ENCODE measurements at places on chromosomes 4 and X.

- H3K27me3 ChIP-seq = peaks cover 13% of the 10 kb centered on the region
- H3K27ac ChIP-seq = no peak overlapping the region
Observed at GRCh38 chr4:118905566-118905965, 16.9 kb downstream of the SYNPO2 start.

DNA sequence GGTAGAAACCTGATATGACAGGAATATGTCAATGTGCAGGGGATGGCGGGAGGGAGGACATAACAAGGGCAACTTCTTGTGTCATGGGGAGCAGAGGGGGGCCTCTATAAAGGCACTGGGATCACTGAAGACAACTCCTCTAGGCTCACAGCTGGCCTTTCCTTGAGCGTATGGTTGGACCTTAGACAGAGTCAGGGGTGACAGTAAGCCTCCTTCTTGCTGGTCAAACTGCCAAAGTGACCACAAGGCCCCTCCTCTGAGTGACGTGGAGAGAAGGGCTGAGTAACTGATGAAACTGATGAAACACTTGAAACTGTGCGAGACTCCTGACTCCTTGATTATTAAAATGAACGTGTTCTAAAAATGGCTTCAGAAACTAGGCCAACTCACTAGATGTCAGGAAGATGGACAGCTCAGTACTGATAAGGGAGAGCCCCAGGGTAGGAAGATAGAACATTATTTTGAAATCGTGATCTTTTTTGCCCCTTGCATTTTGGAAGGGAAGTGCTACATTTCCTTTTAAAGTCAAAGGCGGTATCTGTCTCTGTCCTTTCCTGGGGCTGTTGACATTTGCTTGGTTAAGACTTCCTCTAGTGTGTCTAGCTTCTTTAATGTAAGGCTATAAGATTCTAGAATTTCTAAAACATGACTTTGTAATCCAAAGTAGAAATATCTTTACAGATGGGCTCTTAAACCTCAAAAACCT, 1.6 kb downstream of the RAB33A start:
- no peaks in the 10 kb centered on the region for H3K27me3 ChIP-seq
- peak overlapping the region; percentile 88 for H3K4me3 ChIP-seq
- no peak for DNase-seq
- H3K27ac ChIP-seq = peak overlapping the region; percentile 91

DNA sequence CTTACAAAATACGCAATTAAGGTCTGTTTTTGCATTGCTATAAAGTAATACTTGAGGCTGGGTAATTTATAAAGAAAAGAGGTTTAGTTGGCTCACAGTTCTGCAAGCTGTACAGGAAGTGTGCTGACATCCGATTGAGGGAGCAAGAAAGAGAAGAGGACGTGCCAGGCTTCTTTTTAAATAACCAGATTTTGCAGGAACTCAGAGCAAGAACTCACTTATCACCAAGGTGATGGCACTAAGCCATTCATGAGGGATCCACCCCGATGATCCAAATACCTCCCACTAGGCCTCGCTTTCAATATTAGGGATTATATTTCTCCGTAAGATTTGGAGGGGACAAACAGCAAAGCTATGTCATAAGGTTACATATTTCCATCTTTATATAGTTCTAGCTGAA, 456.7 kb downstream of the GLUD2 start:
- H3K27me3 ChIP-seq = no peaks in the 10 kb centered on the region
- no peak overlapping the region for H3K4me3 ChIP-seq
- DNase-seq = no peak
- no peaks in the 10 kb centered on the region for H3K36me3 ChIP-seq

DNA sequence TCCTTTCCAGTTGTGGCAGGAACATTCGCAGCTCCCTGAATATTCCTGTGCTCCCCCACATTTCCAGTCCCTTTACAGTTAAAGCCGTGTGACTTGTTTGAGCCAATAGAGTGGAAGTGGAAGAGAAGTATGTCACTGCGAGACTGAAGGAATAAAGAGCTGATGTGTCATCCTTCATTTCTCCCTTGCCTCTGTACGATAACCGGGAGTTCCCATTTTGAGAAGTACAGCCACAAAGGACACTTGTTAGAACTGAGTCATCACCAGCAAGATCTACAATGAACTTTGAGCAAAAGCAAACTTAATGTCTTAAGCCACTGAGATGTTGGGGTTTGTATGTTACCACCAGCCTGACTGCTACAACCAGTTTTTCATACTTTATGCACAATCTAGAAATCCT, 92.3 kb downstream of the SPRY1 start:
- no peak for DNase-seq
- no peak overlapping the region for H3K4me3 ChIP-seq
- H3K27me3 ChIP-seq = peaks cover under 1% of the 10 kb centered on the region
- no peaks in the 10 kb centered on the region for H3K36me3 ChIP-seq
- no peak overlapping the region for H3K27ac ChIP-seq

DNA sequence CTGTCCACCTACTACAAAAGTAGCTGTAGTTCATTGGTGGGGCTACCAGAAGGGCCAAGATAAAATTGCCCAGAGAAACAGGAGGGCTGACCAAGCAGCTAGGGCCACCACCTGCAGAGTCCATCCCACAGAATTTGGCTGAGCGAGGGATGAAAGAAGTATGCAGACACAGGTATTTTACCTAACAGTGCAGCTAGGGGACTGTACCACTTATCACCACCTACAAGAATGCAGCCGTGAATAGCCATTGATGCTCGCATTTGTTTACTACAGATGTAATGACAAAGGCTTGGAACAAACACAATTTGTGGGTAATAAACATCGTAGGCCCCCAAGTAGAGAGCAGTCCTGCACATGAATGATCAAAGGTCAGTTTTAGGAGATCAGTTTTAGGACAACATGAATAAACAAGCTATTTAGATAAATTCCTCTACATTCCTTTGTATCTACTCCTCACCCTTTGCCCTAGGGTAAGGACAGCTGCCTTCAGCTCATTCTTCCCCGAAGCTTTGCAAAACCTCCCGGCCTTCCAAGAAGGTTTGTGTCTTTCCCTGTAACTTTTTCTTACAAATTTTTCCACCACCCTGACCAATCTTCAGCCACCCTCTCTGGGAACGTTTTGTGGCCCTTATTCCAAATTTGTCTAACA, 49.5 kb downstream of the ZNF718 start:
- H3K27ac ChIP-seq = no peak overlapping the region
- no peak for DNase-seq
- no peaks in the 10 kb centered on the region for H3K4me1 ChIP-seq
- peaks cover 68% of the 10 kb centered on the region for H3K36me3 ChIP-seq
- no peaks in the 10 kb centered on the region for H3K27me3 ChIP-seq

- DNase-seq = no peak
- H3K27me3 ChIP-seq = no peaks in the 10 kb centered on the region
- H3K36me3 ChIP-seq = no peaks in the 10 kb centered on the region
- no peak overlapping the region for H3K4me3 ChIP-seq
- H3K27ac ChIP-seq = no peak overlapping the region
- no peaks in the 10 kb centered on the region for H3K4me1 ChIP-seq
Observed at GRCh38 chrX:41314881-41315280, 19.1 kb upstream of the DDX3X start.

DNA sequence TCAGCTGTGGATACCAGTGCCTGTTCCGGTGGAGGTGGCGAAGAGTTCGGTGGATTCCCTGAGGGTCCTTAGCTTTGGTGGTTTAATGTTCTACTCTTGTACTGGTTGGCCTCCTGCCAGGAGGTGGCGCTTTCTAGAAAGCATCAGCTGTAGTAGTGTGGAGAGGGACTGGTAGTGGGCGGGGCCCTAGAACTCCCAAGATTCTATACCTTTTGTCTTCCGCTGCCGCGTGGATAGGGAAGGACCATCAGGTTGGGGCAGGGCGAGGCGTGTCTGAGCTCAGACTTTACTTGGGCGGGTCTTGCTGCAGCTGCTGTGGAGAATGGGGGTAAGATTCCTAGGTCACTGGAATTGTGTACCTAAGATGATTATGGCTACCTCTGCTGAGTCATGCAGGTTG, 390.3 kb downstream of the FAM47A start:
- no peaks in the 10 kb centered on the region for H3K27me3 ChIP-seq
- H3K4me1 ChIP-seq = no peaks in the 10 kb centered on the region
- H3K36me3 ChIP-seq = no peaks in the 10 kb centered on the region
- H3K27ac ChIP-seq = no peak overlapping the region
- no peak for DNase-seq
- H3K4me3 ChIP-seq = no peak overlapping the region
